ENCODE measurements at places on chromosomes 7 and 10.

- DNase-seq: no peak
Observed at GRCh38 chr10:82817676-82818422, 942.9 kb downstream of the NRG3 start.

GRCh38 chr7:674454-675410 is 51.8 kb upstream of the DNAAF5 start:
- no peak for DNase-seq

GRCh38 chr10:43064331-43065075 is 12.4 kb upstream of the RET start:
- no peak for DNase-seq

DNA sequence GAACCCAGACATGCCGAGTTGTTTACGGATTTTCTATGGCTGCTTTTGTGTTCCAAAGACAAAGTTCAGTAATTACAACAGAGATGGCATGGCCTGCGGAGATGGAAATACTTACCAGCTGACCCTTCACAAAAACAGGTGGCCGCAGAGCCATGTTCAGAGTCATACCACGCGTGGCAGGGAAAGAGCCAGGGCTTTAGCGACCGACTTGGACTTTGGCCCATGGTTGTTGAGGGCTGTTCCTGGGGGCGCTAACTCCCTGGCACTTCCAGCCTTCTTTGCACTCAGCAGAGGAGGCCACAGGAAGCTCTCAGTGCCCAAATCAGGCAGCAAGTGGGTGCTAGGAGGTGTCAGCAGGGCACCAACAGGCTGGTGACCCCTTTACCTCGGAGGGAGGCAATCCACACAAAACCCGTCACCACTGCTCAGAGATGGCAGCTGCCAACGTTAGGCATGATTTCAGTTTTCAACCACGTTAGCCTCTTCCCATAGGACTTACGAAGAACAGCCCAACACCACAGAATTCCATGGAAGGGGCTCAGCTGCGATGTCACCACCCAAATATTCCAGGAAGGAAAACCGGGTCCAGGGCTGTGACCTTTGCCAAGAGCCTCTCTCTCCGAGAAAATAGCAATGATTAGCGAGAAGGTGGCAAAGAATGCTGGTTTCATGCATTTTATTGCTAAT is 21.4 kb upstream of the CNPY1 start:
- DNase-seq: no peak

DNA sequence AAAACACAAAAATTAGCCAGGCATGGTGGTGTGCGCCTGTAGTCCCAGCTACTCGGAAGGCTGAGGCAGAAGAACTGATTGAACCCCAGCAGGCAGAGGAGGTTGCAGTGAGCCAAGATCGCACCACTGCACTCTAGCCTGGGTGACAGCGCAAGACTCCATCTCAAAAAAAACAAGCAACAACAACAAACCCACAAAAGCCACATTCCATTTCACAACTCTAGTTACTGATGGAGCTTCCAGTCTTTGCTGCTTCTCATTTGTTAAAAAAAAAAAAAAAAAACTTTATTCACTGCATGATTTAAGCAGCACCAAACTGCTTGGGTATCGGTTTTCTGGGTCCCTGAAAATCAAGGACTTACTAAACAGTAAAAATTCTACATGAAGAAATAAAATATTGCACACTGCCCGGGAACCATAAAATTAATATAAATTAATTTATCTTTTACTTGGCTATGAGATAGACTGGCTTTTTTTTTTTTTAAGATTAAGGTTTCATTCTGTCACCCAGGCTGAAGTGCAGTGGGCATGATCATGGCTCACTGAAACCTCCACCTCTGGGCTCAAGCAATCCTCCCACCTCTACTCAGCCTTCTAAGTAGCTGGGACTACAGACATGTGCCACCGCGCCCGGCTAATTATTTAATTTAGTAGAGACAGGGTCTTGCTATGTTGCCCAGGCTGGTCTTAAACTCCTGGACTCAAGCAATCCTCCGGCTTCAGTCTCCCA is 42.0 kb downstream of the SRPK2 start:
- DNase-seq: no peak

GRCh38 chr10:123797813-123798212 is 93.8 kb downstream of the CPXM2 start:
- DNase-seq: no peak

GRCh38 chr10:30784897-30785605 is 155.5 kb upstream of the LYZL2 start:
- DNase-seq: peak; percentile 12

GRCh38 chr7:100686201-100686821 is 7.7 kb downstream of the GIGYF1 start:
- no peak for DNase-seq

DNA sequence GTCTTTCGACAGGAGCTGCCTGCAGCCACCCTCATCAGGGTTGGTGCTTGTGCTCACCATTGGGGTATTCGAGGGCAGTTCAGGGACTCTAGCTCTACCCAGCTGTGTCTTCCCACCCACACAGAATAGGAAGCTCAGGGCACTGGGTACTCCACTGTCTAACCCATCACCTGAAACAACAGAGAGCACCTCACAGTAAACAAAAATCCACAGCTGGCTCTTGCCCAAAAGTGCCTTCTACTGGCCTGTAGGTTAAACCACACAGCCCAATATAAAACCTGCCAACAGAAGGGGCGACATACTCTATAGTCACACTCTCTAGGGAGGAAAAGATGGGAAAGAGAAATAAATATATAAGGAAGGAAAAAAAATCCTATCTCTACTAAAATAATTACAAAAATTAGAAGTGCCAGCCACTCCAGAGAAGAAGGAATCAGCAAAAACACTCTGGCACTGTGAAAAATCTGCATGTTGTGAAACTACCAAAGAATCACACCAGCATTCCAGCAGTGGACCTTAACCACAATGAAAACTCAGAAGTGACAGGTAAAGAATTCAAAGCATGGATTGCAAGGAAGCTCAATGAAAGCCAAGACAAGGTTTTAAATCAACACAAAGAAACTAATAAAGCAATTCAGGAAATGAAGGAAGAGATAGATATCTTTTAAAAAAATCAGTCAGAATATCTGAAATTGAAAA is 110.0 kb downstream of the HGF start:
- no peak for DNase-seq

GRCh38 chr10:113613977-113614690 is 49.7 kb downstream of the NRAP start:
- no peak for DNase-seq

- no peak for DNase-seq
Observed at GRCh38 chr10:121754666-121755065, 156.4 kb upstream of the FGFR2 start.

DNA sequence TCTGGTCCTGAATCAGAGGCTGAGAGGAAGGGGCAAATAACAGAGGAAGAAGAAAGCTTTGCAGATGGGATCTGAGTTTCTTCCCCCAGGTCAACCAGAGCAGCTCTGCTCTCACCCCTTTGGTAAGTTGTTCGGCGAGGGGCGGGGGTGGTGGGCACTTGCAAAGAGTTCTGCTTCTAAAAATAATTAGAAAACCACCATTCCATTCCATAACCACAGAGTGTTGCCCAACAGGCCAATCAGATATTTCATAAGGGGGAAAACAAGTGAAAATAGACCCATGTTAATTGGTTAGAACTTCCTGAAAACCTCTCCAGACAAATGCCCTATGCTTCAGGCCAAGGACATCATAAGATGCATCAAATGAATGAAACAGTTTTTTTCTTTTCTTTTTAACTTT is 43.6 kb upstream of the R3HCC1L start:
- no peak for DNase-seq

GRCh38 chr10:13891128-13892000 is 304.6 kb downstream of the PRPF18 start:
- no peak for DNase-seq

GRCh38 chr10:92914478-92915325 is 66.4 kb downstream of the EXOC6 start:
- DNase-seq: peak; percentile 62

DNA sequence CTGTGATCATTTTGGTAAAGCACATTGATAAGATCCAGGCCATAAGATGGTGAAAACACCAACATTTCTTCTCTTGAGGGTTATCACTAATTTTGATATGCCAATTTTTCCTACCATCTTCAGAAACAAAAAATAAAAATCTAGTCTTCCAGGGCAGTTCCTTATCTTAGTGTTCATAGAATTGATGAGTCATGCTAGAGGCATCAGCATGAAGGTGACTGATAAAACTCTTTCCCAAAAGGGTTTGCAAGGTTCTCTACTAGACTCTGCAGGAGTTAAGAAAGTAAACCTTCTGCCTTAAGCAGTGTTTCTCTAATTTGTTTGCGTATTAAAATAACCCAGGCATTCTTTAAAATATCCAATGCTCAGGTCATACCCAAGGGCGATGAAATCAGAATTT is 483.1 kb upstream of the CNTNAP2 start:
- DNase-seq: no peak

DNA sequence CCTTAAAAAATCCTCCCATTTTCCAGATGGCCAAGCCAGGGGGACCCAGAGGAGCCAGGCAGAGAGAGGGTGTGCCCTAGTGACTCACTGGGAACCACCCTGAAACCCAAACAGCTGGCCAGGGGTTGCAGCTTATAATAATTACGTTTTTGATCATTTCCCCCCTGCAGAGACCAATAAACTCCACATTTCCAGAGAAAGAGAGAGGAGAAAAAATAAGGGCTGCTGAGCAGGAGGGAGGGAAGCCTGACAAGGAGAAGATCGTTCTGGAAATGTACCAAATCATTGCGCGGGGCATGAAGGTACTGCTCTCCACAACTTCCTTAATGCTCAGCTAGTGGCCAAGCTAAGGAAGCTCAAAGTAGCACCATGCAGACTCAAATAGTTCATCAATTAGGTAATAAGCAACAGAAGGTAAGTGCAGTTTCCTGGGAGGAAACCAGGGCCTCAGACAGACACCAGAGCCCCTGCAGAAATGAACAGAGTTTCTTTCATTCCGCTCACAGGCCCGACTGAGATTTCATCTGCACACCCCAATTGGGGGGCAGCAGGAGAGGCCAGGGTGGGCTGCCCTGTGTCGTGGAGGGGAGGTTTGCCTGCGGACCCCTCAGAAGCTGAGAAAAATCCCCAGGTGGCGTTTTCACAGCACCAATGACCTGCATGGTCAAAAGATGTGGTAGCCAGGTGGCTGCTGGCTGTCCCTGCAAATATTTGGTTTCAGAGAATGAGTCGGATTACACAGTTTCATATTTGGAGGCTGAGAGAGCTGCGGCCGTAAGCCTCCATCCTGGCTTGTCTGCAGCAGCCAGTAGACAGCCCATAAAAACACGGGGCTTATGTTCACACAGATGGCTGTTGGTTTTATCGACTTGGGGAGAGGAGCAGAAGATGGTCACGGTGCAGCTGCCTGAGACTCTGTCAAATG is 153.2 kb upstream of the LYZL2 start:
- no peak for DNase-seq

GRCh38 chr7:12211711-12212485 is 804 bp downstream of the TMEM106B start:
- peak; percentile 6 for DNase-seq

GRCh38 chr7:29538389-29538788 is 25.2 kb upstream of the PRR15 start:
- no peak for DNase-seq

DNA sequence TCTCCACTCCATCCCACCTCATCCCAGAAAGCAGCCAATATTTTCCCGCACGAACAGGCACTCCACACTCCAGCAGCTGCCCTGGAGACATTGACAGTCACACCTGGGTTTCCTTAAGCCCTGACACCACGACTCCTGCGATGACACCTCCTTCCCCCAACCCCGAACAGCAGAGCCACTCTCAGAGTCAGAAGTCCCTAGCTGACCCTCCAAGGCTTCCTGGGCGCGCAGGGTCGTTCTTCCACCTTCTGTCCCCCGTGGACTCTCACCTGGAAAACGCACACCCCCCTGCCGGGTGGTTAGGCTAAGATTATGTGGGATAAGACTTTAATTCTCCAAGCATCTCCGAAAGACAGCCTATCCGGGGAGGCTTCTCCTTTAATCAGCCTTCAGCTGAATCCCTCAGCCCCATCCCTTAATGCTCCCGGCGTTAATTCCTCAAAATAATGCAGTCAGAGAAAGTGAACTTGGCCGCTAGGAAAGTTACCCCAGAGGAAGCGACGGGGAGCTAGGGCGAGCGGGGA is 1.1 kb downstream of the DENND11 start:
- peak; percentile 8 for DNase-seq

DNA sequence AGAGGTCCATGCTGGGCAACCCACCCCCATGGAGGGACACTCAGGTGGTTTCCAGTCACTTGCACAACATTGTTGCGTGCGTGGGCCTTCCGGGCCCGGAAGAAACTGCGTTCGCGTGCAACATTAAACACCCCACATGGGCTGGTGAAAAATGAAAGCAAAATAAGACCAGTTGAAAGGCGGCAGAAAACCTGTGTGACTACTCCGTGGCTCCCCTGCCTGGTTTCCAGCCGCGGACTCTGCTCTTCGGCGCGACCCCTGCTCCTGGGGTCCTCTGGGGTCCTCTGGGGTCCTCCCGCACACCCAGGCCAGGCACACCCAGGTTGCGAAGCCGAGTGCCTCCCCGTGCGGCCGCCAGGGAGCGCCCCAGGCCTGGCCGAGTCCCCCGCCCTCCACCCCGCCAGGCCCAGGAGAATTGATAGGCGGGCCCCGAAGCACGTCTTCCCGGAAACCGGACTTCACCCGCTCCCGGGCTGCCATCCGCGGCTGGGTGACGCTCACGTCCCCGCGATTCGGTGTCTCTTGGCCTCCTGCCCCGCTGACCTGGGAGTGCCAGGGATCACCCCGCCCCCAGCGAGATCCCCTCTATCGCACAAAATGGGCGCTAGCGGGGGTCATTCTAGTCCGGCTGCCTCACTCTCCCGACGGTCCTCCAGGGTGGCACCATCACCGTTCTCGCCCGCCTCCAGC is 1.9 kb upstream of the SH2D4B start:
- peak; percentile 70 for DNase-seq

GRCh38 chr10:101291331-101292193 is 62.3 kb upstream of the LBX1 start:
- DNase-seq: peak; percentile 50

DNA sequence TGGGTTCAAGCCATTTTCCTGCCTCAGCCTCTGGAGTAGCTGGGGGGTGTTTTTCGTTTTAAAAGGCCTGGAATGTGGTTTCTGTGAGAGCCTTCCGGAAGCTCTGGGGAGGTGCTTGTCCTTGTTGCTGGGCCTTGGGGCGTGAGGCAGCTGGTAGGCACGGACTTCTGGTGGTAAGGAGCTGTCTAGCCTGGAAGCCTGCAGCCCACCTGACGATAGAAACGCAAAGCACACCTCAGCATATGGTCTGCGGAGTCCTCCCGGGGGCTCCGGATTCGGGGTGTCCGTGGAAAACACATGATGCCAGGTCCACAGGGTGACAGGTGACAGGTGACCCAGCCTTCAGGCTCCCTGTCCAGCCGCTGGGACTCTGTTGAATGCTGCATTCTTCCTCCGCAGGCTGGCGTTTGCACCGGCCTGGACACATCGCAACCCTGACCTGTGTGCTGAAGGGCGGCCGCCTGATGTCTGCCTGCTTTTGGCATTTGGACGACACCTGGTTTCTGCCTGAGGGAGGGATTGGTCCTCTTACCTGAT is 37.3 kb downstream of the INPP5A start:
- DNase-seq: no peak

GRCh38 chr7:79403451-79403850 is 50.0 kb downstream of the MAGI2 start:
- no peak for DNase-seq
